ENCODE measurements at places on chromosomes 2 and 18. TPM values are rescaled to one million over a fixed set of nuclear protein-coding genes. Genes with fewer than 3 reads are reported as not detected.
A peak's percentile ranks its signal among the peaks of the same experiment; 100 is the strongest.

Gene VPS54
- total RNA-seq = 24.1 TPM

Gene REG3A
- not detected for total RNA-seq

Gene SPP2
- not detected for total RNA-seq

Gene ZEB2
- 68.3 TPM for total RNA-seq

Gene GPAT2
- 4.2 TPM for total RNA-seq

- no peak overlapping the region for H3K27ac ChIP-seq
- no peaks in the 10 kb centered on the region for H3K36me3 ChIP-seq
- DNase-seq = no peak
- no peaks in the 10 kb centered on the region for H3K4me1 ChIP-seq
- no peaks in the 10 kb centered on the region for H3K27me3 ChIP-seq
- no peak overlapping the region for H3K4me3 ChIP-seq
Observed at GRCh38 chr2:165843351-165843750, 49.3 kb upstream of the GALNT3 start.

GRCh38 chr18:58858591-58859468 lies 5.8 kb upstream of the ZNF532 start:
- peaks cover 47% of the 10 kb centered on the region for H3K4me1 ChIP-seq
- DNase-seq = no peak
- peak overlapping the region; percentile 33 for H3K27ac ChIP-seq
- no peaks in the 10 kb centered on the region for H3K27me3 ChIP-seq

- H3K27me3 ChIP-seq = no peaks in the 10 kb centered on the region
- H3K27ac ChIP-seq = no peak overlapping the region
- DNase-seq = no peak
- H3K36me3 ChIP-seq = no peaks in the 10 kb centered on the region
Observed at GRCh38 chr2:39424951-39425350, 12.1 kb downstream of the MAP4K3 start.

DNA sequence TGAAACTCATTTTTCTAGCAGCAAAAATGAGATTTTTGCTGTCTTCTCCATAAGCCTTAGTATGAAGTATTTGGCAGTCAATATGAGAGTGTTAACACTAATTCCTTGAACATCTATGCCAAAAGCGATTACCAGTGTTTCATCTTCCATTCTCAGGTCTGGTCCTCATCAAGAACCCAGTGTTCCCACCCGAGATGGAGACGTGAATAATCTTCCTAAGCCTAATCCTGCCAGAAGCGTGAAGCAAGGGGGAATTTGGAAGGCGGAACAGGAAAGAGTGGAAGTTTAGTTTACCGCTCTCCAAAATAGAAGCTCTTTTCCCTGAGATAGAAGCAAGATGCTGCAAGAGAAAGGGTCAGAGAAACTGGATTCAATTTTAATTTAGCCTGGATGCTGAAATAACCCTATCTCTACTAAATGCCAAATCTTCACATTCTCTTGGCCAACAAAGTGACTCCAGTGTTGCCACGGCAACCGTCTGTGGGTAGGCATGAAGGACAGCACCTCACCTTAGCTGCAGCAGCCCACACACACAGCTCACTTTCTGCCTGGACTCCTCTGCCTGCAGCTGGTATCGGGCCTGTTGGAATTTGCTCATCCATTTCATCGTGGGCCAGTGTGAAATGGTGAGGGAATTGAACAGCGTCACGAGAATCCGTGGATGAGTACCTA lies 711.1 kb downstream of the CBLN2 start:
- H3K27ac ChIP-seq = no peak overlapping the region
- no peaks in the 10 kb centered on the region for H3K27me3 ChIP-seq
- DNase-seq = no peak
- no peak overlapping the region for H3K4me3 ChIP-seq
- no peaks in the 10 kb centered on the region for H3K36me3 ChIP-seq

GRCh38 chr18:71001597-71001996 lies 712.8 kb downstream of the SOCS6 start:
- no peaks in the 10 kb centered on the region for H3K27me3 ChIP-seq
- no peak overlapping the region for H3K27ac ChIP-seq
- DNase-seq = no peak
- H3K4me1 ChIP-seq = no peaks in the 10 kb centered on the region

- no peaks in the 10 kb centered on the region for H3K36me3 ChIP-seq
- no peak for DNase-seq
Observed at GRCh38 chr18:46727177-46727576, 29.7 kb downstream of the ST8SIA5 start.

- no peak for DNase-seq
- H3K36me3 ChIP-seq = no peaks in the 10 kb centered on the region
- no peak overlapping the region for H3K4me3 ChIP-seq
- H3K27ac ChIP-seq = no peak overlapping the region
Observed at GRCh38 chr2:19073522-19073921, 284.9 kb downstream of the OSR1 start.

DNA sequence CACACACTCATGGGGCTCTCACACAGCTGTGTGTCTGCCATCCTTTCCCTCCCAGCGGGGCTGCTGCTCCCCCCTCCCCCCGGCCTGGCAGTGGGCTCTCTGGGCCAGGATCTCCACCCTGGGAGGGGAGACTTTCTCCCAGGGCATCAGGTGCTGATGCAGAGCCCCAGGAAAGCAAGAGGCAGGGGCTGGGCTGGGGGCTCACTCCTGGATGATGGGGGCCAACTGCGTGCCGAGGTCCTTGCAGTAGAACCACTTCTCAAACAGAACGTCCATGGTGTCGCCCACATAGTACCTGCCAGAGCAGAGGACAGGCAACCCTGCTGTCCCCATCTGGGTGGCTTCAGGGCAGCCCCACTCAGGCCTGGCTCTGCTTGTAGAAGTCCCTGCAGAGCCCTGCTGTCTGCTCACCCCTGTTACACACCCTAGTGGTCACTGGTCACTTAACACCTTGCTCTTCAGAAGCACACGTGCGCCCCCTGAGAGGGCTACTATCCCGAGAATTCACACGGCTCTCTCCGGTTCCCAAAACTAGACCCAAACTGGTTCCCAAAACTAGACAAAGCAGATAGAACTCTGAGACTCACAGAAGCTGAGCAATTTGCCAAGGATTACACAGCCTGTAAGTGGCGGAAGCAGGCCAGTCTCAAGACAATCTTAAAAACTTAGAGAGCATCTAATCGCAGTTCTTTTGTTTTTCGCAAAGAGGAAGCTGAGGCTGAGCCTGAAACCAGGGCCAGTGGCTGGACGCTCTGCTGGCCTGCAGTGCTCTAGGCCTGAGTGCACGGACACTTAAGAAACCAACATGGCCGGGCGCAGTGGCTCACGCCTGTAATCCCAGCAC lies 6.6 kb upstream of the OXER1 start:
- no peak overlapping the region for H3K4me3 ChIP-seq
- no peaks in the 10 kb centered on the region for H3K4me1 ChIP-seq
- no peaks in the 10 kb centered on the region for H3K27me3 ChIP-seq
- no peak overlapping the region for H3K27ac ChIP-seq
- DNase-seq = no peak

DNA sequence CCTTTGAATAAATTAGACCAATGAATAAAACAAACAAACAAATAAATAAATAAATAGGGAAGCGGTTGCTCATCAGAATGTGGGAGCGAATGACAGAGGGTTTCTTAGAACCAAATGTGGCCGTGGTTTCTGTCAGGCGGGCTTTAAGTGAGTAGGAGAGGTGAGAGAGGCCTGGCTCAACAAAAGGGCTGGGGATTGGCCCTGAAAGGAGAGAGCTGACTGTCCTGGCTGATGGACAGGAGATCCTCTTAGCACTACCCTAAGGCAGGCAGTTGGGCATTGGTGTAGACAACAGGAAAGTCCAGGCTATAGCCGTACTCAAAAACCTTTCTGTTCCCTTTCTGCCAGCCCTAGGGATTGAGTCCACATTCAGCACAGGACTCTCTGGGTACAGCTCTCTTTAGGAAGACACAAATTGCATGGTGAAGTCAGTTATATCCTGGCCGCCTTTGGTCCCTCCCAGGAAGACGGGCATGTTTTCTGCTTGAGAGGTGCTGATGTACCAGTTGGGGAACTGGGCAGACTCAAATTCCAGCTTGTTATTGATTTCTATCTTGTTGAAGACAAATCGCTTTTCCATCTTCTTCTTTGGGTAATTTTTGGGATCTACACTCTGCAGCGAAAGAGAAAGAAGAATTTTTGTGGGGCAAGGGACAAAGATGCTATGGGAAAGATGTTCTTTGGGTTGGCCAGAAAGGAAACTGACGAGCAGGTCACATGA lies 6.5 kb downstream of the IL1B start:
- H3K4me1 ChIP-seq = no peaks in the 10 kb centered on the region
- no peak overlapping the region for H3K27ac ChIP-seq
- no peaks in the 10 kb centered on the region for H3K36me3 ChIP-seq
- no peak for DNase-seq
- no peak overlapping the region for H3K4me3 ChIP-seq

DNA sequence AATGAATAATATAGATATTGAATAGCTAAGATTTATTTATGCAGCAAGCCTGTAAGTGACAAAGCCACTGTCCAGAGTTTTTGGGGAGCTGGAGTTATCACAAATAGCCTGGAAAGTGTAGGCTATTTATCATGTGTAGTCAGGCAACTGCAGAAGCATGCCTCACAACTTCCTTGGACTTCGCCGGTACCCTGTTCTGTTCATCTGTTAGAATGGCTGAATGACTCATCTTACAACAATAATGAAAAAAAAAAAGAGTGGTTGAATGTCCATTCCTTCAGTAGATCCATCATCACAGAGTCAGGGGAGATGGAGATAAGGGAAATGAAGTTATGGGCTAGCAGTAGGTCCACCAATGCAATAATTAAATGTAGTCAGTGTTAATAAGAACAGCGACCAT lies 24.0 kb upstream of the ATP5MC3 start:
- H3K27me3 ChIP-seq = peaks cover 4% of the 10 kb centered on the region
- no peaks in the 10 kb centered on the region for H3K4me1 ChIP-seq
- no peaks in the 10 kb centered on the region for H3K36me3 ChIP-seq
- no peak for DNase-seq
- no peak overlapping the region for H3K27ac ChIP-seq
- H3K4me3 ChIP-seq = no peak overlapping the region

Data from esophagus muscularis mucosa (tissue), 4 donors.